ENCODE measurements at places on chromosomes 12 and 14. TPM values are rescaled to one million over a fixed set of nuclear protein-coding genes. Genes with fewer than 3 reads are reported as not detected.

DNA sequence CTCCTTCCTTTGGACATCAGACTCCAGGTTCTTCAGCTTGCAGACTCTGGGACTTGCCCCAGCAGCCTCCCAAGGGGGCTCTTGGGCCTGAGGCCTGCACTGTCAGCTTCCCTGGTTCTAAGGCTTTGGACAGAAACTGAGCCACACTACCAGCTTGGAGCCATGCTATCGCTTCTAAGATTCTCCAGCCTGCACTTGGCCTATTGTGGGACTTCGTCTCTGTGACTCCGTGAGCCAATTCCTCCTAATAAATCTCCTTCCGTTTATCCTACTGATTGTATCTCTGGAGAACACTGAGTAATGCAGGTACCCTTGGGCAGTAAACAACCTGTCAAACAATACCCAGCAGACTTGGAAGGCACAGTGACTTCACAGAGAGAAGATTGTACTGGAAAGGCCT, 24.9 kb upstream of the RHOJ start:
- no peak for DNase-seq

DNA sequence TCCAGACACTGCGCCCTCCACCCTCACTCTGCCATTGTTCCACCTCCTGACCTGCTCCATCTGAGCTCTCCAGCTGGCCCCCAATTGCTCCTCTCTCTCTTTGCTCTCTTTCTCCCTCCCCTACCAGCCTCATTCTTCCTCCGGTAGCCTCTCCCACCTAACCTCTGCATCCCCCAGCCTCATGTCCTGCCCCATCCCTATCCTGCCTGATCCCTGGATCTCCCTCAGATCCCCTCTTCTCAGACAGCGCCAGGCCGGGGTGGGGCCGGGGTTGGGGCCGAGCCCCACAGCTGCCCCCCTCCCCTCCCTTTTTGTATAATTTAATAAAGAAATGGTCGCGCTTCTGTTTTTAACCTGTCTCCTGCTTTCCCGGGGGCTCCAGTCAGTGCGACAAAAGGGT, 1.7 kb upstream of the LAG3 start:
- no peak for DNase-seq

GRCh38 chr12:49197256-49197655, 8.4 kb upstream of the TUBA1A start:
- no peak for DNase-seq

- DNase-seq, result no peak
Observed at GRCh38 chr14:75373616-75374015, 54.2 kb upstream of the JDP2 start.

- DNase-seq, result no peak
Observed at GRCh38 chr12:32828552-32828951, 68.0 kb downstream of the PKP2 start.

GRCh38 chr12:97375310-97375709, 87.3 kb upstream of the RMST start:
- DNase-seq, result no peak

DNA sequence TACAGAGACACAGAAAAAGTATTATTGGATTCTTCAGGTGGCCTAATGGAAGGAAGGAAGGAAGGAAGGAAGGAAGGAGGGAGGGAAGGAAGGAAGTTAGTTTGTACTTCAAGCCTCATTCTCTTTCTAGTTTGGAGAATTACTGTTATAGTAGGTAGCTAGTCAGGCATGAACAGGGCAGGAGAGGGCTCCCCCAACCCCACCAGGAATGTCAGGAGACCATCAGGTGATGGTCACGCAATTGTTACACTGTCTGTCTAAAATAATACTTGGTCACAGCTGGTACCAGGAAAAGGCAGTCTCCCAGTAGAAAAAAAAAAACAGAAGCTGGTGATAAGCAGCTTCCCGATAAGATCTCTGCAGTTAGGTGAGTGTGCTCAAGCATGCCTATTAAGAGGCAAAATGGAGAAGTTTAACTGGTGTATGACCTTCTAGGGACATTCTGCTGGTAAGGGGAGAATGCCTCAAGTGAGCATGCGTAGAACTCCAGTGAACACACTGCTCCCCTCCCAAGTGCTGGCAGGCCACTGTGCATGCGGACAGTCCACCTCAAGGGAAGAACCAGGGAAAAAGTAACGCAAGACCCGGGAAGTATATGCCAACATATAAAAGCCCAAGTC, 358.4 kb upstream of the SOX5 start:
- no peak for DNase-seq

GRCh38 chr14:95829321-95829720, 47.3 kb upstream of the TUNAR start:
- no peak for DNase-seq

- no peak for DNase-seq
Observed at GRCh38 chr12:55746174-55746912, 3.4 kb downstream of the GDF11 start.

- no peak for DNase-seq
Observed at GRCh38 chr12:87280356-87280755, 748.8 kb downstream of the C12orf50 start.

GRCh38 chr12:22130671-22131070, 84.7 kb downstream of the CMAS start:
- no peak for DNase-seq

GRCh38 chr14:56149151-56149550, 30.9 kb downstream of the PELI2 start:
- no peak for DNase-seq

DNA sequence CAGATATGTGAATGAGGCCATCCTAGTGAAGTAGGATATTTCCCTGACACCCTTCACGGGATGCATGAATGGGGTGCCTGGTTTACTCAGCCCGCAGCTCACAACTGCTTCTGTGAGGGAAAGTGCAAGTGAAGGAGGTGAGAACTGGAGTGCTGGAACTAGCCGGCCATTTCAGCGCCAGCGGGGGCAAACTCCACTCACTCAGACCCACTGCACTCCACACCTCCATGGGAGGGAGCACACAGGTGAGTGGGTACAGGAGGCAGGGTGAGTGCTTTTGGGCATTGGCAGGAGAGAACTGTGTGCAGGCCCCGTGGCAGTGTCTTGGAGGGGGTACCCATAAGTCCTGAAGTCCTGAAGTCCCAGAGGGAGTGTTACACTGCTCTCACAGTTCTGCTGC, 1008.4 kb downstream of the SLC6A15 start:
- DNase-seq, result no peak

DNA sequence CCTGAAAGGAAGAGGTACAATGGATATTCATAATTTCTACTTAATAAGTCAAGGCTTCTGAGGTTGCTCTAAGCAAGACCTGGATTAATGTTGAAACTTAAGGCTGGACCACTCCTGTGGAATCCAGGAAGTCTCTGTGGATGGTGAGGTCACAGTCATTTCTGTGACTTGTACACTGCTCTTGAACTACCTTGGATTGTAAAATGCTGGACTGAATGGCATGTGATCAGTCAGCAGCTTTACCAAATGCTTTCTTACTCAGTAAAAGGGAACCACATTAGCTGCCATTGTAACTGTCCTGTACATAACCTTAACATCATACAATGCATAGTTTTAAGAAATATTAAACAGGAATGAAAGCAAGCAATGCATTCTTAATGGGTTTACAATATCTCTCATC, 182.9 kb downstream of the NOVA1 start:
- no peak for DNase-seq

DNA sequence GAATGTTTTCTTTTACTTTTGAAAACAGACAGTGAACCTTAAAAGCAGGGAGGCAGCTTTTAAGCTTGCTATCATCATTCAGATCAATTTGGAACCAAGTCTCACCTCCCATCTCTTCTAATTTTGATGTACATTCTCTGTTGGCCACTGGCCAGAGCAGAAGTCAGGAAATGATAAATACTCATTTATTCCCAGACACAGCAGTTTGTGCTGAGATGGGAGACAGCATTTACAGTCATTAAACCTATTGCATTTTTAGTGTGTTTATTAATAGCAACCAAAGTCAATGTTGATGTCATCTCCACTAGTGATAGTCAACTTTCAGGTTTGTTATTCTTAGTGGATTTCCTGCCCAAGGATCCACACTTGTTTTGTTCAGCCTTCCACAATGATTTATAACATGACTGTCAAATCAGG, 320.0 kb upstream of the ATP2B1 start:
- DNase-seq, result no peak

DNA sequence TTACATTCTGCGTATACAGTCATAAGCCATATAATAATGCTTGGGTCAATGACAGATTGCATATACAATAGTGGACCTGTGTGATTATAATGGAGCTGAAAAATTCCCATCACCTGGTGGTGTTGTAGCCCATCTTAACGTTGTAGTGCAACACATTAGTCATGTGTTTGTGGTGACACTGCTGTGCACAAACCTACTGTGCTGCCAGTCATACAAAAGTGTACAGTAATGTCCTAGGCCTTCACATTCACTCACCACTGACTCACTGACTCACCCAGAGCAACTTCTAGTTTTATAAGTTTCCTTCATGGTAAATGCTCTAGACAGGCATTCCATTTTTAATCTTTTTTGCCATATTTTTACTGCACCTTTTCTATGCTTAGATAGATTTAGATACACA, 194.8 kb upstream of the SEL1L start:
- no peak for DNase-seq

Gene NEUROD4
- total RNA-seq, result not detected

Gene NGB
- not detected for total RNA-seq

Gene KCNC2
- not detected for total RNA-seq

Gene PELI2
- 6.4 TPM for total RNA-seq

Gene SMIM41
- total RNA-seq, result not detected

Gene TSPAN11
- total RNA-seq, result not detected

Gene RTL1
- not detected for total RNA-seq

Gene COA8
- 46.2 TPM for total RNA-seq

Gene OTUB2
- total RNA-seq, result 2.9 TPM

Gene RND1
- 2.4 TPM for total RNA-seq

Gene MUCL1
- total RNA-seq, result not detected
